Dermis microvascular lymphatic vessel endothelial cell (primary cell): ENCODE measurements at places on chromosomes 7 and 10. TPM values are rescaled to one million over a fixed set of nuclear protein-coding genes. Genes with fewer than 3 reads are reported as not detected.

Gene HOXA7
- 1.0 and 2.0 TPM in 2 replicates for total RNA-seq

Gene PTPN20
- total RNA-seq: 0.13 and 0.76 TPM in 2 replicates

Gene LRRC18
- total RNA-seq: not detected in 2 replicates

Gene PON1
- total RNA-seq: not detected in 2 replicates

Gene CASP7
- total RNA-seq: 39.4 and 47.7 TPM in 2 replicates

Gene PANK1
- 2.3 and 3.7 TPM in 2 replicates for total RNA-seq

Gene FAM237B
- total RNA-seq: not detected in 2 replicates

Gene SORBS1
- total RNA-seq: 0.77 and 2.4 TPM in 2 replicates

Gene AKR1C1
- 30.8 and 81.5 TPM in 2 replicates for total RNA-seq

Gene TSPAN12
- total RNA-seq: 43.6 and 89.3 TPM in 2 replicates
